ENCODE measurements at places on chromosomes 7 and 10.

DNA sequence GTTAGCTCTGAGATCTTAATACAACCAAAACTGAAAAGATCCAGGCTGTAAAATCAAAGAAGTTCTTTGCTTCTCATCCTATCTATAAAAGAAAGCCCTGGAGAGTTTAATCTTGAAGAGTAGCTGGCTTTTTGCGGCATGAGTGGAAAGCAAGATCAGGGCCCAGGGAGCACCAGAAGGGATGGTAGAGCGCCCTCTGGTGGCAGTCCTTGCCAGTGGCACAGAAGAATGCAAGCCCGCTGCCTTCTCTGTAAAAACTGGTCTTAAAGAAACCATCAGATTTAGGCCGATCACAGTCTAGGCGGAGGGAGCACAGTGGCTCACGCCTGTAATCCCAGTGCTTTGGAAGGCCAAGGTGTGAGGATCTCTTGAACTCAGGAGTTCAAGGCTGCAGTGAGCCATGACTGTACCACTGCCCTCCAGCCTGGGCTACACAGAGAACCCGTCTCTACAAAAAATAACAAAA, 35.6 kb downstream of the CPN1 start:
- DNase-seq: peak; percentile 81

DNA sequence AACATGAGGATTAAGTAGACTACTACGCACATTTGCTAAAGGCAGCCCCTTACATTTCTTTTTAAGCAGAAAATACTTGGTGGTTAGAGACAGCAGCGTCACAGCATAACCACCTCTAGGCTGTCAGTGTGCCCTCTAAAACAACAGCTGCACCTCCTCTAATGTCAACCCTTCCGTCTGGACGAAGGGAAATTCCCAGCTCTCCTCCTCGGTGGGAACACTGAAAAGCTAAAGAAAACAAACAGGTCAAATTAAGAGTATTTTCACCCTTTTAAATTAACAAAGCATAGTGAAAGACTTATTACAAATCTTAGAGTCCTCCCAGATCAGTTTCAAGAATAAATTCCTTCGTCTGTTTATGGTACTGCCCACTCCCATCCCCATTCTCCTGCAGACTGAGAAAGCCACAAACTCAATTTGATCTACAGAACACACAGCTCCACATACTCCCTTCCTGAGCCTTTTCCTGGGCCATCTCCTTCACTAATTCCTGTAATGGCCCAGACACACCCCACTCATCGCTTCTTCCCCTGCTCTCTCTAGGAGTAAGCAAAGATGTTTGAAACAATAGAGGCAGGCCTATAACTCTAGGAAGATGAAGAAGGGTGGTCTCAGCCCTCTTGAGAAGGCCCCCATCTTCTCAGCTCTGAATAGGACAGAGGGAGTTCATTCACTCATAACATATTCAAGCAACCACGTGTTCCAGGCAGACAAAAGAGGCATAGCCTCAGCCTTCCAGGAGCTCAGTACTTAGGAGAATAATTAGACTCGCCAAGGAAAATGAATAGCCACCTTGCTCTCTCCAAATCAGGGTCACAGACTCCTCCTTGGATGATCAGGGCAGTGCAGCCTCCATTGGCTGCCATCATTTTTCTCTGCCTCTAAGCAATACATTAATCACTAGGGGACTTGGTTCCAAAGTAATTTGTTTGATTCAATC, 47.5 kb upstream of the HNRNPH3 start:
- DNase-seq: no peak

DNA sequence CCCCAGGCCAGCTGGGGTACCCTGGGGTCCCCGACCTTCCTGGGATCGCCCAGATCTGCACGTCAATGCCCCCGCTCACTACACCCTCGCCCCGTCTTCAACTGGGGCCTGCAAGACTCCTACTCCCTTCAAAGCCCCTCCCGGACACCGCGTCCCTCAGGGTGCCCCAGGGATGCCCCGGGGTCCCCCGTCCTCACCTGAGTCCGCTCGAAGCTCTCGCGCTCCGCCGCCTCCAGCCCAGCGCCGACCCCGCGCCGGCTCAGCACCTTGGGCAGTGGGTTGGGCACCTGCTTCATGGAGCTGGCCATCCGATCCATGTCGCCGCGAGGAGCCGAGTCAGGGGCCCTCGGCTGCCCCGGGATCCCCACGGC, at the start of gene HIP1:
Gene HIP1, minus strand, starts transcription at position 338 of the 371 bp plus-strand sequence. Its CDS starts 21 bp downstream, at position 317.
- no peak for DNase-seq

DNA sequence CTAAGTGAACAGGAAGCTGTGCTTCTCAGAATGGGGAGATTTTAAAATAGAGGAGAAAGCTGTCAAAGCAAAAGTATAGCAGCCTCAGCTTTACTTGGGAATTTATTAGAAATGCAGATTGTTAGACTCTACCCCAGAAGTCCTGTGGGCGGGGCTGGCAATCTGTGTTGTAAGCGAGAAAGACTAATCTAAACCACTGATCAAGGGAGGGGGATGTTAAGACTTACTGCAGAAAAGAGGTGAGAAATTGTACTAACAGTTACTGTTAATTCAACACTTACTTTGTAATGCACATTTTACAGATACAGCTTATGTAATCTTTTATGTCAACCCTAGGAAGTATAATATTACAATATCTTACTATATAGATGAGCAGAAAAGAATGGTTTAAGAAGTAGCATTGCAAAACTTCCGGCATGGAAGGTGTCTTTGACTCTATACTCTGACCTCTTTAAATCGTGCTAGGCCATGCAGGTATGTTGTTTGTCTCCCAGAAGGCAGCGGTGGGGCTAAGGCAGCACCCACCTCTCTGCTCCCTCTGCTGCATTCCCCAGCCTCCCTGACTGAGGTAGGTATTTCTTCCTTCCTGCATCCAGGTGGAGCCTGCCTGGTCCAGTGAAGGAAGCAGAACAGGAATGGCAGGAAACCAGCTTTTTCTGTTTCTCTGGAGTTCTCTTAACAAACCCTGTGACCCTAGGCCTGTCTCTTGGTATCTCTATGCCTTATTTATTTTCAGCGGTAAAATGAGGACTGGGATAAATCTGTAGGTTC, 462.2 kb downstream of the AUTS2 start:
- DNase-seq: no peak

DNA sequence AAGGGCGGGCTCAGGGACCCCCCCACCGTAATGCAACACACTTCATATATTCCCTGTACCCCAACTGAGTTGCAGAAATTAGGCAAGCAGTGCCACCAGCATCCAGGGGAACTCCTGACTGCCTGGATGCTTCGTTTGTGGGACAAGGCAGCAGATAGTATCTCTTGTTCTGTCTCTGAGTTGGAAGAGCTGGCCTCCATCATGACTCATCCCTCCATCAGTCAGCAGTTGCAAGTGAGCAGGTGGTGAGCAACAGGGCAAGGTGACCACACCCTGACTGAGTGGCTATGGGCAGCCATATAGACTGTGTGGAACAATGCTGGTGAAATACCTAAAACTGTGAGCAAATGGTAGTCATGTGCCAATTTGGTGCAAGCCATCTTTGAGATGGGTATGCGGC, 22.8 kb upstream of the ADAMTS14 start:
- DNase-seq: peak; percentile 45

DNA sequence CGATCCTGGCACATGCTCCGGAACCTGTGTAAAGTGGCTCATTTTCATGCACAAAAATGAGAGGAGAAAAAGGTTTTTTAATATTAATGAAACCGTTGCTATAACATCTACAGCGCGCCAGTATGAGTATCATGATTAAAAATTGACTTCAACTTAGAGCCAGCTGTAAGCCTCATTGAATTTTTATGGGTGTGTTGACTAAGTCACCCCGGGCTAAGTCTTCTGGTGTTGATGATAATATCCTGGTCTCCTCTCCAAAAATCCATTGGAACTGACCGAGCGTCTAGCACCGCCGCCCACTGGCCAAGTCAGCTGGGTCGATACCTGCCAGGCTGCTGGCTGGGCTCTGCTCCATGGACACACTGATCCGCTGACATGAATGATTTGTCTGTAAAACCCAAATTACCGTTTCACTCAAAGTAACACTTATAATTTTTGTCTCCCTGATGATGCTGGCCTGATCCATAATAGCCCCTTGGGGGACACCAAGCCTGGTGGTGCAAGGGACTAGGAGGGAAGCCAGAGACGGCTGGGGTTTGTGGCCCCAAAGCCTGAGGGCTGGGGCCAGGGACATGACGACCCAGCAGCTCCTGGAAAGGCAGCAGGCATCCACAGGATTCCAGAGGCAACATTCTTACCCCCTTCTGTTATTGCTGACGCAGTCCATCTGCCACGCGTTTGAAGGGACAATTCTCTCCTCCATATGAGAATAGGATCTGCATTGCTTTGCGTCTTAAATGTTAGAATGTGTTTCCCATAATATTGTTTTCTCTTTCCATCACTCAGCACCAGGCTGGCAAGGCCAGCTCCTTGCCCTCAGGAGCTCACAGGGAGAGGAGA, 131.0 kb upstream of the PPP2R2D start:
- no peak for DNase-seq

GRCh38 chr7:44309271-44310091, 15.9 kb downstream of the CAMK2B start:
- DNase-seq: peak; percentile 42

GRCh38 chr7:89028319-89028718, 232.8 kb upstream of the TEX47 start:
- DNase-seq: no peak

- DNase-seq: no peak
Measured at GRCh38 chr10:71216751-71217265, 4.4 kb downstream of the UNC5B start.

DNA sequence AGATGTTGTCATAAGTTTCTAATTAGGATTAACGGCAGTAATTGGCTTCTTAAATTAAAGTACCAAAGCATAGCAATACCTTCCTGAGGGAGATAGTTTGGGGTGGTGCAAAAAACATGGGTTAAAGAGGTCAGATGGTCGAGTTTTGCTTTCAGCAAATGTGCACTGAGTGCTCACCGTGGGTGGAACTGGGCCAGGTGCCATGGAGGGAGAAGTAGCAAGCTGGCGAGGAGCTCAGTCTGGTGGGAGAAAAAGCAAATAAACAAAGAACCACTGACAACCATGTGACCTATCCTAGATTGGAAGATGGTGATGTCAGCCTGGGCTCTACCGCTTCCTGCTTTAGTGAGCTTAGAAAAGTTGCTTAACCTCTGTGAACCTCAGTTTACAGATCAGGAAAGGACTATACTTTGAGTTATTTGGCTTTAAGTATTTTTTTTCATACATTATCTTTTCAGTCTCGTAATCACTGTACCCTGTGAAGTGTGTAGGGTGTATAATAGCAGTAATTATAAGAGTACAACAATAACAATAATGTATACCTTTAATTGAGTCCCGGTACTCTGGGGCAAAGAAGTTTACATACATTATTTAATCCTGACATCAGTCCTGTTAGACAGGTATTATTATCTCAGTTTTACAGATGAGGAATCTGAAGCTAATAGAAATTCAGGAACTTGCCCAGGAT, 69.0 kb upstream of the PDCD4 start:
- peak; percentile 43 for DNase-seq

GRCh38 chr10:3535001-3535400, 250.0 kb downstream of the KLF6 start:
- no peak for DNase-seq

- DNase-seq: no peak
Measured at GRCh38 chr10:106310596-106310995, 853.9 kb downstream of the SORCS1 start.

DNA sequence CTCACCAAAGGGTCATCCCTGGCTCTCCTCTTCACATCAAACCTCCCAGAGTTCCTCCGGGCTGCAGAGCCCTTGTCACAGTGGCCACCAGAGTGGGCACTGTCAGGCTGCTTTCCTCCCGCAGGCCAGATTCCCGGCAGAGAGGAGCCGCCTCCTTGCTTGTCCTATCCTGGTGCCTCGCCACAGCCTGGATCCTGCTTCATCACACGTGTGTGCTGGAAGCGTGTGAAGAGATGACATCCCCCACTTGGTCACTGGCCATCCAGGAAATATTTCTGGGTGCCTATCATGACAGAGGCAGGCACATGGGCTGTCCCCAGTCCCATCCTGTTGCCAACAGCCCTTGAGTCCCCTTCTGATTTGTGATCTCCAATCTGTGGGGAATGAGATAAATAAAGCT, 15.0 kb downstream of the INSIG1 start:
- DNase-seq: no peak

DNA sequence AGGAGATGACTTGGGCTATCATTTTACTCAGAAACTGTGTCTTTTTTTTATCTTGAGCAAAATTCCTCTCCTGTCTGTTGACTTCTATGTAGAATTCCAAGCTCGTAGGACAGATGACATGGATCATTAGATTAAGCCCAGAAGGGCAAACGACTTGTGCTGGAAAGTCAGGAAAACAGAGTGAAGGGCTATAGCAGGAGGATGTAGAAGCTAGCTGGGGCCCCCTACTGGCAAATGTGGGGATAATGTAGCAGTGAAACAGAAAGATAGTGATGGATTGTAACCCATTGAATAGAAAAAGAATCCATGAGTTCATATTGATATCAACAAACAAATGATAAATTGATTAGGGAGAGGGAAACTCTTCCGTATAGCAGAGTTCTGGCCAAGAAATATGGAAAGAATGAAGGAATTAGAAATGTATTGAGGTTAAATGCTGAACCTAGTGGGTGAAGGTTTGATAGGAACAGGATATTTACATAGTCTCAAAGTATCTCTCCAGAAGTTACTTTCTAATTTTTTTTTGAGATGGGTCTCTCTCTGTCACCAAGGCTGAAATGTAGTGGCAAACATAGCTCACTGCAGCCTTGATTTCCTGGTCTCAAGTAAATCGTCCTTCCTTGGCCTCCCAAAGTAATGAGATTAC, 103.6 kb downstream of the LYZL1 start:
- peak; percentile 40 for DNase-seq

DNA sequence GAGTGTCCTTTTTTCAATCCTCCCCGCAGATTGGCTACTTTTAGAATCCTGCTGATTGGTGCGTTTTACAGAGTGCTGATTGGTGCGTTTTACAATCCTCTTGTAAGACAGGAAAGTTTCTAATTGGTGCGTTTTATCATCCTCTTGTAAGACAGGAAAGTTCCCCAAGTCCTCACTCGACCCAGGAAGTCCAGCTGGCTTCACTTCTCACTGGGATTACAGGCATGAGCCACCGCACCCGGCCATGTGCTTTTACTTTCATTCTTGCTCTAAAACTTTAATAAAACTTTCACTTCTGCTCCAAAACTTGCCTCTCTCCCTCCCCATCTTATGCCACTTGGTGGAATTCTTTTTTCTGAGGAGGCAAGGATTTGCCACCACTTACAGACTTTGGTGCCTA, 17.0 kb upstream of the WAPL start:
- no peak for DNase-seq

- DNase-seq: no peak
Measured at GRCh38 chr7:150369748-150370501, 1.3 kb downstream of the REPIN1 start.

Measured in activated CD4-positive, alpha-beta T cell treated with anti-CD3 and anti-CD28 coated beads, Interleukin-10, Interleukin-2, amounts not matched to agents 100 ng/mL and 50 ng/mL, durations not matched to agents 16 hours and 8 hours (primary cell).